ENCODE measurements at places on chromosomes 2 and 18.

DNA sequence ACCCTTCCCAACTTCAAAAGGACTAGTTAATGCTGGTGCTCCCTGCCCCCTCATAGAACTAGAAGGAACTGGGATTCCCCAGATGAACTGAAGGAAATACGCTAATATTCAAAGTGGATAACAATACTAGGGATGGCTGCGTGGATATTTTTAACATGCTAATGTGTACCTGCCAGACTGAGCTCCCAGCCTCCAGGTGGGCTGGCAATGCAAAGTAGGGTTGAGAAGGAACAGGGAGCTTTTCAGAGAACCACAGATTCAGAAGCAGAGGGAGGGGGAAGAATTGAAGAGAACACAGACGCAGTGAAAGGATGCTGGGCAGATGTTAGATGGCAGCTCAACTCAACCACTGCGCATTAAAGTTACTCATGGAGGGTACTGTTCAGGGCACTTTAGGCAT, 354.4 kb downstream of the TGIF1 start:
- peak; percentile 25 for DNase-seq

DNA sequence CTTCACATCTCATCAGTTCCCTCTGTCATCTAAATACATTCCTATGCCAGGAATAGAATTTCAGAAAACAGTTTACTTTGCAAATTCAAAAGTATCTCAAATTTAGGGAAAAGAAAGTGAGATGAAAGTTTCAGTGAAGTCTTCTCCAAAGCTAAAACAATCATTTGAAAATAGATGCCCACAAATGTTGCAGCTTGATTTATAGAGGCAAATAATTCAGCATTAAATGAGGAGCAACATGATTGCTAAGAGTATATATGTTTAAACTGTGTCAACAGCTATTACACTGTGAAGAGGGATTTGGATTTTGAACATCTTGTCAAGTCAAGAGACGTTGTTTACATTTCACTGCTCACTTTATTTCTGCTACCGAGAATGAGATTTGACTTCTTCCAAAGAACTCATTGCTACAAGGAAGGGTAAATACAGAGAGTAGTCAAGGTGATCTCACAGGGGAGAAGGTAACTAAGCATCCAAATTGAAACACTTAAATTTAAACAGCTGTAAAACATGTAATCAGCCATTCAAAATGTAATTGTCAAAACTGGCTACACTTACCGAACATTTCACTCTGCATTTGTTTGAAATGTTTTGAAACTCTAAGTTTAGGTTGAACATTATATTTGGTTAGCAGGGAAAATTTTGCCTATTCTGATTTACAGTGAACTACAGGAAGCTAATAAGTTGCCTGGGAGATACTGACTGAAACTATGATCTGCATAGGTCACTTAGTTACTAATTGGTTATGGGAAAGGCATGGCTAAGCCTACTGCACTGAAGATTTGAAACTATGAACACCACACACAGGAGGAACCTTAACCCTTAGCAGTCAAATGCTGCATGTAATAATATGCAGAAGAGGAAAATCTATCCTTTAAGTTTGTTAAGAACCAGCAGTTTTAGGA, 33.2 kb upstream of the GALNT3 start:
- no peak for DNase-seq

- no peak for DNase-seq
Observed at GRCh38 chr18:48835119-48835518, 115.6 kb downstream of the SMAD7 start.

GRCh38 chr2:173075056-173075780, 428 bp upstream of the MAP3K20 start:
- peak; percentile 68 for DNase-seq

DNA sequence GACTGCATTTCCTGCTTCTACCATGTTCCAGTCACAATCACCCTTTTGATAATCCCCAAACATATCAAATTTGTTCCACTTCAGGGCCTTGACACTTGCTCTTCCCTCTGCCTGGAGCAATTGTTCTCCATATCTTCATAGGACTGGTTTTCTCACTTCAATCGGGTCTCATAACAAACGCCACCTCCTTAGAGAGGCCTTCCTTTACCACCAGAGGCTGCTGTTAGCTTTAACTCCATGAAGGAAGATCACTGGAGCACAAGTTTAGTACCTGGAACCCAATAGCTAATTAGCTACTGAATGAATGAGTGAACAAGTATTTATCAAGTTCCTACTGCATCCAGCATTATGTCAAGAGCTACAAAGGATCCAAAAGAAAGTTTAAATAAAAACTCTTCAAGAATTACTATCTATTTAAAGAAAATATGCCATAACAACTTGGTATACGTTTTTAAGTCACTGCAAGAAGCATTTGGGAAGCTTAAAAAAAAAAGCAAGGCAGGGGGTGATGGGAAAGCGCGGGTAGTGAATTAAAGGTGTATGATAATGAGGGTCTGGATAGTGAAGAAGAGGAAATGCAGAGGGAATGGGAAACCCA, 58.8 kb downstream of the BAZ2B start:
- DNase-seq = no peak

DNA sequence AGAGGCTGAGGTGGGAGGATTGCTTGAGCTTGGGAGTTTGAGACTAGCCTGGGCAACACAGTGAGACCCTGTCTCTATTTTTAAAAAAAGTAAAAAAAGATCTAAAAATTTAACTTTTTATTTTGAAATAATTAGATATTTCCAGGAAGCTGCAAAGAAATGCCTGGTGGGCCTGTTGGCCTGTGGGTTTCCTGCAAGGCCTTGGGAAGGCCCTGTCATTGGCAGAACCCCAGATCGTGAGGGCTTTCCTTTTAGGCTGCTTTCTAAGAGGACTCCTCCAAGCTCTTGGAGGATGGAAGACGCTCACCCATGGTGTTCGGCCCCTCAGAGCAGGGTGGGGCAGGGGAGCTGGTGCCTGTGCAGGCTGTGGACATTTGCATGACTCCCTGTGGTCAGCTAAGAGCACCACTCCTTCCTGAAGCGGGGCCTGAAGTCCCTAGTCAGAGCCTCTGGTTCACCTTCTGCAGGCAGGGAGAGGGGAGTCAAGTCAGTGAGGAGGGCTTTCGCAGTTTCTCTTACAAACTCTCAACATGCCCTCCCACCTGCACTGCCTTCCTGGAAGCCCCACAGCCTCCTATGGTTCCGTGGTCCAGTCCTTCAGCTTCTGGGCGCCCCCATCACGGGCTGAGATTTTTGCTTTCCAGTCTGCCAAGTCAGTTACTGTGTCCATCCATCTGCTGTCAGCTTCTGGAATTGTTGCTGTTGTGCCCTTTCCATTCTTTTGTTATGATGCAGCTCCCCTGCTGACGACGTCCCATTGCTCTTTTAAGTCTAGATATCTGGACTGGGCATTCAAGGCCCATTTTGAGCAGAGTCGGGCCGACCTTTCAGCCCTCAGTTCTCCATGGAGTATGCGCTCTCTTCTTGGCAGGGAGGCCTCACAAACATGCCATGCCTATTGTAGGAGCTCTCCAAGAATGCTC, 6.6 kb downstream of the PROC start:
- DNase-seq = no peak

GRCh38 chr2:204692790-204693189, 147.5 kb downstream of the PARD3B start:
- no peak for DNase-seq

DNA sequence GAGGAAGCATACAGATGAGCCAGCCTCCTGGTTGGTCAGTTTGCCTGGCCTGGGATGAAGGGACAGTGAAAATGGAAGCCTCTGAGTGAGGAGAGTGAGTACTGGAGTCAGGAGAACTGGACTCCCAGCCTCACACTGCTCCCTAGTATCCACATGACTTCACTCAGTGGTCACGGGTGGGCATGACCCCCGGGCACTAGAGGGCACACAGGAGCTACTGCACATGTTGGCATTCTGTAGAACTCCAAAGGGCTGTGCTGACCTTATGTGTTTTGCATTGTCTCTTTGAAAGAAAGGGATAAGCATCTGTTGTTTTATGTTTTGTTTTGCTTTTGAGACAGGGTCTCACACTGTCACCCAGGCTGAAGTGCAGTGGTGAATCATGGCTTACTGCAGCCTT, 23.7 kb downstream of the NCAPH start:
- DNase-seq = peak; percentile 2

DNA sequence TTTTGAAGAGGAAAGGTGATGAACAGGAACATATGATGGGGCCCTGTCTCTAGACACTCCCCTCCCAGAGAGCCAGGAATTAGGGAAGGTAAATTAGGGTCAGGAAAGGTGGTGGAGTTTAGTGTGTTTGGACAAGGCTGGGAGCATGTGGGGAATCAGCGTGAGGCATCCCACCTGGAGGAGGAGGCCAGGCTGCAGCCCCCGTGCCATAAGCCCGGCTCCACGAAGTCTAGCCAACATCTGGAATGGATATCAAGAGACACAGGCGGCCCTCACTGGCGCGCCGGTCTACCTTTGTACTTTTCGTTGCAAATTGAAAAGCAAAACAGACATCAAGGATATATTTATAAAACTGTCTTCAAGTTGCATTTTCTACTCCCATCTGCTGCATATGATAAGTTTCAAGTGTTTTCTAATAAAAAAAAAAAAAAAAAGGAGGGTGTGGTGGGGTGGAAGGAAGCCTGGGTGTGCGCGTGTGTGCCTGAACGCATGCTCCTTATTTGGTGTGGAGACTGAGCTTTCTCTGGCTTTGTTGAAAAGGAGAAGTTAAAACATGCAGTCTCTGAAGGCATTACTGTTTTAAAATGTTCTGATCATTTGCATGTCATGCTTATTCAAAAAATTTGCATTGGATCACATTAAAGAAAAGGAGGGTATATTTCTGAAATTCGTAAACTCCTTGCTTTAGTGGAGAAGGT, 546.7 kb upstream of the ID2 start:
- DNase-seq = peak; percentile 81

DNA sequence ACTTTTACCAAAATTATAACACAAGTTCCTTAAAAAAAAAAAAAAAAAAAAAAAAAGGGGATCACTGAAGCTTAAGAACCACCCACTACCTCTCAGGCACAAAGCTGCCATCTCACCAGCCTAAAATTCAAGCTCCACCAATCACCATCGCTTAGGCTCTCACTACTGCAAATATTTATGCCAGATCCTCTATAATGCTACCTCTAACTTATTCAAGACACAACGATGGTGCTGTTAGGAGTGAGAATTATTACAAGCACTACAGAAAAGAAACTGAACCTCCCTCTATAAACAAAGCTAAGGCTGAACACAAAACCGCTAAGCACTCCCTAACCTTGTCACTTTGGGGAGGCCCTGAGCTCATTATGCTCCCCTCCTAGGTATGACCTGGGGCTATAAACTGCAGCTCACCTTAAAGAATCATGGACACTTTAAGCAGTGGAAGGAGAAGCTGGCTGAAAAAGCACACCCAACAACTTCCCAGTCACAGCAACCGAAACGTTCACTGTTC, 3.6 kb downstream of the FZD5 start:
- peak; percentile 26 for DNase-seq

DNA sequence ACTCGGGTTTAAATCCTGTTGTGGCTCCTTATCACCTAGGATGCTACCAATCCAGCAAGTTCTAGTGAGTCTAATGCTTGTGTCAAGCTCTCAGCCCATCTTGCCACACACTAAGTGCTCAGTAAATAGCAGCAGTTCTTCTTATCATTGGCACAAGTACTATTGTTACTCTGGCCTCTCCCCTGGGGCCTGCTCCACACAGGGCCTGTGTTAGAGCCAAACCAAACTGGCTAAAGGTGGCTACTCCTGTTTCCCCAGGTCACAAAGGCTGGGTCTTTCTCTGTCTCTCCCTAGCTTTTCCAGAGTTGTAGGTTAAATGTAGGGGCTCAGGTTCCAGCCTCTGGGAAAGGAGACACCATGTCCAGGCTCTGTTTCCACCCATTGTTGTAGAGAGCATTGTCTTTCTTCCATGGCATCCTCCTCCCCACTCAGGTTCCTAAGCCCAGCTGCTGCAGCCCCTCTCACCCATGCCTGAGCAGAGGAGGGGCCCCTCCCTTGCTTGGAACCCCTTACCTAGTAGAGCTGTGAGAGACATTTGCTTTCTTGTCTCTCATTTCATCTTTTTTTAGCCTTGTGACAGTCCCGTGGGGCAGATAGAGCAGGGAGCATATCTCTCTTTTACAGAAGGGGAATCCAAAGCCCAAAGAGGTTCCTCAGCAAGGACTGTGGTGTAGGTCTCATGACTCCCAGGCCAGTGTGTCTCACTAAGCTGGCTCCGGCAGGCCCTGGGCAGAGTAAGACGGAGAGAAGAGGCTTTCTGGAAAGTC, 56.4 kb upstream of the OTOF start:
- DNase-seq = no peak
